ENCODE measurements at places on chromosomes 6 and 20.
A peak's percentile ranks its signal among the peaks of the same experiment; 100 is the strongest.

DNA sequence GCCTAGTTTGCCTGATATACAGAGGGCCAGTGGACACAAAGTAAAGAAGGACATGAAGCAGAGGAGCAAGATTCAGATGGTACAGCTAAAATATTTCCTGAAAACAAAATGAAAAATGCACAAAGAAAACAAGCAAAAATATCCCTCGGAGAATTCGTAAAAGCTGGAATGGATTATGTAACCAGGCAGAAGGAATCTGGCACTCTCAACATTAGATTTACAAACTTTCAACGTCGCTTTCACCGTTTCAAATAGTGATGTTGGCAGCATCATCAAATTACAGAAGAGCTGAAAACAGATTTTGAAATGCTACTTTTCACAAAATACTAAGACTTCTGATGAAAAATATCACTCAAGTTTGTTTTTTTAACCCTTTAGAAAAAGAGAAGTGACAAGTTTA, 11.7 kb downstream of the SMLR1 start:
- DNase-seq: no peak

GRCh38 chr20:43731927-43732326, 5.1 kb upstream of the GTSF1L start:
- DNase-seq: no peak

DNA sequence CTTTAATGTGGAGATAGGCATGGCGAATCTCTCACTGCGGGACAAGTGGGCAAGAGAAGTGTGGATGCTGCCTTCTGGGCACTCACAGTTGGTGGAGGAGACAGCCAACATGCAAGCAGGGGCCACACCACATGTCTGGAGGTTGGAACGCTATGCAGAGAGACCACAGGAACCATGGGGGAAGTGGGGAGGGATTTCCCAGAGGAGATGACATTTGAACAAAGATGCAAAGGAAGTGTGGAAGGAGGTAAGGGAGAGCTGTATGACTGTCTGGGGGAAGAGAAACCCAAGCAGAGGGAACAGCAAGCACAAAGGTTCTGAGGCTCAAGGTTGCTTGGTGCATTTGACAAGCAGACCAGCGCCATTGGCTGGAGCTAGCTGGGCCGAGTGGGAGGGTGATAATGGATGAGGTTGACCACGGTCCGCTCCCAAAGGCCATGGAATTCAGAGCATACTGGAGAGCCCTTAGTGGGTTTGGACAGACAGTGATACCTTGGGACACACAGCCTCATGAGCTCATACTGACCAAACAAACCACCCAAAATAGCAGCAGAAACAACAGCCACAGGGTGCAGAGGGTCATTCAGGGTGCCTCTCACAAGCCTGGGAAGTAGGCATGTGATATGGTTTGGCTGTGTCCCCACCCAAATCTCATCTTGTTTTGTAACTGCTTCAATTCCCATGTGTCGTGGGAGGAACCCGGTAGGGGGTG, 7.6 kb upstream of the FAM110A start:
- no peak for DNase-seq

DNA sequence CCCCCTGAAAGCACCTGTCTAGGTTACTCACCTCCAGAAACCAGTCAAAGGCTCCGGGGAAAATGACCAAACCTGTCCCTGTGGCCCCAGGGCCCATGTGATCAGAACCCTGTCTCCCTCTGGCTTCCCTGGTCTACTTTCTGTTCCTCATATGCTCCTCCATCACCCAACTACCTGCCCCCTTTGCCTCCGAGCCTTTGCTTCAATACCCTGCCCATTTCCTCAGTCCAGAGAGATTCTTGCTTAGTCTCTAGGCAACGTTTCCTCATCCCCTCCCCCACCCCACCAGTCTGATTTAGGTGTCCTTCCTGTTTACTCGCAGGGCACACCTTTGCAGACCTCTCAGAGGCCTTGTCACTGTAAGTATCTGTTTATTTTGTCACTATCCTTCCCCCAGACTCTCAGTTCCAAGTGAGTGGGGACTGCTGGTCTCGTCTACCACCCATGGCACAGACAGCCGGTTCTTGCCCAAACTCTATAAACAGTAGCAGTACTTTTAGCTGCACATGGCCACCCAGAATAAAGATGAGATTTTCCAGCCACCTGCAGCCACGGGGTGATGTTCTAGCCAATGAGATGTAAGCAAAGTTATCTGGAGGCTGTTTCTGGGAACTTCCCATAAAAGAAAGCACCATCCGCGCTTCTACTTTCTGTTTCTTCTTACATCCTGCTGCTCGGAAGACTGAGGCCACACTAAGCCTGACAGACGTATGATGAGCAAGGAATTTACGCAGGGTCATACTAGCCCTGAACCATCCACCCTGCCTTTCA, 13.3 kb downstream of the ELOVL5 start:
- peak; percentile 39 for DNase-seq

GRCh38 chr20:57514273-57514751, 10.6 kb downstream of the CTCFL start:
- peak; percentile 39 for DNase-seq

DNA sequence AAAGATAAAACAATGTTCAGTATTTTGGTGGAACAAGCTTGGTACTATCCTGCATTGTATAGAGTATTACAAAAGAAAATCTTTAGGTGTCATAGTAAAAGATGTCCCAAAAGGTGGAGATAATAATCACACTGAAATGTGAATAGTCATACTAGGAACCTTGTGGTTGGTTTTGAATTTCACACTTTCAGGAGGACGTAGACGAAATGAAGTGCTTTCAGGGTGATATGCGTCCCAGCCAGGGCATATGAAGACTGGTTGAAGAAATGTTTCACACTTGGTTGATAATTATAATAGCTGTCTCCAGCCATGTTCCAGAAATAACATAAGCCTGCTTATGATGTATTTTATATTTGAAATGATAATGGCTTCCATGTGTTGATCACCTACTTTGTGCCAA, 60.4 kb downstream of the SCAND1 start:
- DNase-seq: no peak

DNA sequence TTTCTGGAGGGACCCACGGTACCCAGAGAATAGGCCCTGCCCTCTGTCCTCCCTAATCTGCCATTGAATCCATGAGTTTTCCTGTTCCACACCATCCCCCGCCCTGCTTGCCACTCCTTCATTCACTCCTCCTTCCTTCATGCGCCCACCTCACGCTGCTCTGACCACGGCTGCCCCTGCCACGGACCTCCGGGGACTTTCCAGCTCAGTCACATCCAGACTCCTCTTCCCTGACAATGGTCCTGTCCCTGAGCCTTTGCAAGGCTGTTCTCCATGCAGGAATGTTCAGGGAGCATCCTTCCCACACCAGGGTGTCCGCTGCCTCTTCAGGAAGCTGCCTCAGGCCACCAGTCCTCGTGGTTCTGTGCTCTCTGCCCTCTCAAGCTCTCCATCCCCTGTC, 25.9 kb downstream of the GLP1R start:
- no peak for DNase-seq

GRCh38 chr6:94130478-94130877, 711.1 kb upstream of the EPHA7 start:
- DNase-seq: no peak

GRCh38 chr6:159935633-159936032, 33.2 kb upstream of the IGF2R start:
- no peak for DNase-seq

- DNase-seq: no peak
Measured at GRCh38 chr20:61260905-61261304, 8.8 kb downstream of the CDH4 start.

DNA sequence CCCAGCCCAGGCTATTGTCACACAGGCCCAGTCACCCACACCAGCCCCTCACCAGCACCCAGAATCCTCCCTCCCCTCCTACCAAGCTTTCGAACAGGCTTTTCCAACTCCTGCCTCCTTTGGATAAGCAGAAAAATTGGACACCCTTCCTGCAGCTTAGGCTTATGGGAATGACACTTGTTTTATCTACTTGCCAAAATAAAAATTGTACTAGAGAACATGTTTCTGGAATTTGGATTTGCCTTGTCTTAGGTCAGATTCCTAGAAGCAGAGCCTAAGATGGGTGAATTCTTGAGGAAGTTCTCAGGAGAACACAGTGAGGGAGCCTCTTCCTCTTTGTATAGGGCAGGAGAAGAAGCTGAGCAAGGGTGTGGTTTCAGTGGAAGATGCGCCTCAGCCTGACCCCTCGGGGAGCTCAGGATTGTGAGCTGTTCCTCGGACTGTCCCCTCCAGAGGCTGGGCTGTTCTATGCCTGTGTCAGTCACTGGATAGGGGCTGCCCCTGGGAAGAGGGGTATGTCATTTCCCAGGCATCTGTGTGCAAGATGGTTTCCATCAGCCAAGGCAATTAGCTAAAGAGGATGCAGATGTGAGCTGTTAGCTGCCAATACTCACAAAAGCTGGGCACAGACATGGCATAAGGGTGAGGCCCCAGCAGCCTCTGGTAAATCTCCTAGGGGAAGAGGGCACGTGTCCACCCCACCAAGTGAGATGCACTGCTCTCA, 33.9 kb downstream of the ITPR3 start:
- no peak for DNase-seq

DNA sequence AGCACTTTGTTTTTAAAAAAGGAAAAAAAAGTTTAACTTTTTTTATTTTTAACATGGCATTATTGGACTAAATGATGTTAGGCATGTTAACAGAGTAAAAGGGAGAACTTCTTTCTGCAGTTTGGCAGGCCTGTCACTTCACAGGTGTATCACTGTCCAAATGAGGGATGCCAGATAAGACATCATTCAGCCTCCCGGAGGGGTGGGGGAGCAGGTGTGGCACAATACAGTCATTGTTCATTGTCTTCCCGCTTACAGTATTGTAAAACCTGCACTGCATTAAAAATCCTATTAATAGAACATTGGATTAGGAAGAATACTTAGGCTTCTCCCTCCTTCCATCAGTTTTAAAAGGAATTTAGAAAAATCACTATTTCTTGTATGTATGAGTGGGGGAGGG, 80.7 kb downstream of the CARMIL1 start:
- no peak for DNase-seq

- DNase-seq: no peak
Measured at GRCh38 chr20:25586877-25587276, 1.5 kb upstream of the NINL start.

- DNase-seq: no peak
Measured at GRCh38 chr6:52749556-52750152, 13.6 kb downstream of the GSTA2 start.

- no peak for DNase-seq
Measured at GRCh38 chr20:13610184-13610583, 28.5 kb downstream of the TASP1 start.

DNA sequence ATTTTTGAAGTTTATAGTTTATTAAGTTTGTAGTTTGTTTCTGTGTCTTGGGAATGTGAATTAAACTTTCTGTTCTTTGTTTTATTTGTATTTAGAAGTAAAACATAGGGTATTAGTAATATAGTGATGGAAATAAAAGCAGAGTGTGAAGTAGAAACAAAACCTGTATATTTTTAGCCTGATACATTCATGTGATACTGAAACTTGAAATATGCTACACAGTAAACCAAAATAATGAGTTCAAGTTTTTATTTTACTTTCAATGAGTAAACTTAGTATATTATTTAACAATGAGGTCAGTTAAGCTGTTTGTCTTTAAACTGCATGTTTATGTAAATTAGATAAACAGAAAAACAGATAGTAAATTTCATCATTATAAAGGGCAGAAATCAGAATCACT, 1592.6 kb downstream of the GRIK2 start:
- DNase-seq: no peak

DNA sequence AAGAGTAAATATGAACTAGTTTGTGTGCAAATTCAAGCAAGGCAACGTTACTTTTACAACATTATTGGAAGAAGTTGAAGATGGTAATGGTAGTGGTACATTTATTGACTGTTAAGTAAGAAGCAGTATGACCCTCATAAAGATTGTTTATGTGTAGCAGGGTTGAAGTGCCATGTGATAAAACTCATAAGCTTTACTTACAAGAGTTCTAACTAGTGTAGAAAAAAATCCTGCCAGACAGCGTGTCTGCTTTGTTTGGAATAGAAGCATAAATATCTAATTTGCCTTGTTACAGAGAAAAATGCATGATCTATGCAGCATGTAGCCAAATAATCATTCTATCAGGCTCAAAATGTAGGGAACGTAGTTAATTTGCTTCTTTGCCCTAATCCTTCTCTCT, 450.8 kb upstream of the SOX4 start:
- DNase-seq: no peak

- no peak for DNase-seq
Measured at GRCh38 chr20:48832405-48832730, 4.6 kb upstream of the PREX1 start.

- DNase-seq: no peak
Measured at GRCh38 chr20:4335722-4336121, 320.4 kb upstream of the RNF24 start.

DNA sequence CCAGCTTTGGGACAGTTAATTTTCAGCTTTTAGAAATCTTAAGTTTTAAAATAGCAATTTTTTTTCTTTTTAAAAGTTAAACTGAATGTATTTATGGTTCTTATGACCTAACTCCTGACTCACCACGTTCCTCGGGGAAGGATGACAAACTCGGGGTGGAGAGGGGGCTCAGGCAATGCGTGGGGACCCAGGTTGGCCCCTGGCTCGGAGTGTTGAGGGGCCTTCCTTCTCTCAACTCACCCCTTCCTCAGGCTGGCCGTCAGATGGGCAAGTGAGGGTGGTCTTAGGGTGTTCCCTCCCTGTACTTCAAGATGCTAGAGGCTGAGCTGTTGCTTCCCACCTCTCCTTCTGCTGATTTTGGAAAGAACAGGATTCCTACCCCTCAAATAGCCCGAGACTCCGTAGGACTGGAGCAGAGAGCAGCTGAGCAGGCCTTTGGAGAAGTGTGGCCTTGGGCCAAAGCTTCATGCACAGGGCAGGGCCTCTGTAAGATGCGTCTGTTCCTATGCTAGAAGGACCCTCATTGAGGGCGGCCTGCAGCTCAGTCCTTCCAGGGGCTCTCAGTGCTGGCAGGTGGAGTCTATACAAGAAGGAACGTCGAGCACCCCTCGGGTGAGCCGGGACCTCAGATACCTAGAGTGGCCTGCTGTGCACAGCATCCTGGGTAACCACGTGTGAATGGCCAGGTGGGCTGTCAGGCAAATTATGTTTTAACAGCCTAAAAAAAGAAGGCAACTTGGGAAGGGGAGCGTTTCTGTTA, 79.3 kb downstream of the TCP11 start:
- DNase-seq: no peak

GRCh38 chr6:148888856-148889255, 142.0 kb downstream of the UST start:
- DNase-seq: no peak

GRCh38 chr6:166167801-166168615, at the start of gene TBXT:
TSS of gene TBXT (minus strand) at chr6:166167851. CDS start at chr6:166167591, 260 bp downstream.
- peak; percentile 29 for DNase-seq

- no peak for DNase-seq
Measured at GRCh38 chr6:7899101-7899888, 11.3 kb downstream of the TXNDC5 start.

- DNase-seq: no peak
Measured at GRCh38 chr6:132820629-132821381, 6.4 kb downstream of the RPS12 start.

GRCh38 chr6:3506751-3507383, 50.0 kb upstream of the SLC22A23 start:
- DNase-seq: no peak

DNA sequence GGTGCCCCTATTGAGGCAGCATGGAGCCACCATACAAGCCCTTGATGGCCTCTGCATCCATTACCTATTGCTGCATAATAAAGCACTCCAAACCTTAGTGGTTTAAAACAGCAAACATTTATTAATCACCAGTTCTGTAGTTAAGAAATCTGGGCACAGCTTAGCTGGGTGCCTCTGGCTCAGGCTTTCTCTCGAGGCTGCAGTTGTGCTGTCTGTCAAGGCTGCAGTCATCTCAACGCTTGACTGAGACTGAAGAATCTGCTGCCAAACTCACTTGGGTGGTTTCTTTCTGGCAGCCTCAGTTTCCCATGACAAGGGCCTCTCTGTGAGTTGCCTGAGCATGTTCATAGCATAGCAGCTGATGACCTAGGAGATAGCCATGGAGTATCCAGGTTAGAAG, 207.4 kb upstream of the LRFN2 start:
- no peak for DNase-seq

All from DMS153 (cell line).